ENCODE measurements at places on chromosomes 5 and 9. TPM values are rescaled to one million over a fixed set of nuclear protein-coding genes. Genes with fewer than 3 reads are reported as not detected.

GRCh38 chr9:131539223-131539923, 6.0 kb upstream of the PRRT1B start:
- DNase-seq = no peak

CETN3 gene
- total RNA-seq = 61.3 TPM

- DNase-seq = no peak
These were observed 292.7 kb downstream of the CWC27 start for GRCh38 chr5:65061250-65061973.

DNA sequence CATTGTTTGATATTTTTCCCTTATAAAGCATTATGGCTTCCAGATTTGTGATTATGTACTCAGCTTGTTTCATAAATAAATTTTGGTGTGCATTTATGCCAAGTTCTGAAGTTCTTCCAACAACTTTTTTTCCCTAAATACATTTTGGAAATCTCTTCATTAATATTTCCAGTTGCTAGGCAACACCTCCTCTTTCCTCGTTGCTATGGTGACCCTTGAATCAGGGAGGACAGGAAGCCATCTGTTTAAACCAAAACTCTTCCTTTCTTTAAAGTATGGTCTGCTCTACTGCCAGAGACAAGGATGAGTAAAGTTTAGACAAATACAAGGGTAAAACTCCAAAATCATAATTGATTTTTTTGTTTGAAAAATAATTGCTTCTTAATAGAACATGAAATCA, 779.3 kb downstream of the CDH9 start:
- DNase-seq = no peak

CDKN2B gene
- not detected for total RNA-seq

- no peak for DNase-seq
These were observed 141.7 kb downstream of the SYK start for GRCh38 chr9:90943341-90943740.

DNA sequence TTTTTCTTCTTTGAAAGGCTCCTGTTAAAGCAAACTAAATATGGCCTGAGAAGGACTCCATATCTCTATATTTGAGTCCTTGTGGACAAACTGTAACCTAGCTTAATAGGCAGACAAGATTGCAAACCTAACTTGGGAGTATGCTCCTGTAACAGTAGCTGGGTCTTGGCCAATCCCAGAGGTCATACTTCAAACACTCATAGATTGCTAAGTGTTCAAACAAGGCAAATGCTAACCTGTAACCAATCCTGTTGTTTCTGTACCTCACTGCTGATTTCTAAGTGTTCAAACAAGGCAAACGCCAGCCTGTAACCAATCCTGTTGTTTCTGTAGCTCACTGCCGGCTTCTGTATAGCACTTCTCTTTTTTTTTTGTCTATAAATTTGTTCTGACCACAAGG, 50.6 kb upstream of the CLK4 start:
- DNase-seq = no peak

DNA sequence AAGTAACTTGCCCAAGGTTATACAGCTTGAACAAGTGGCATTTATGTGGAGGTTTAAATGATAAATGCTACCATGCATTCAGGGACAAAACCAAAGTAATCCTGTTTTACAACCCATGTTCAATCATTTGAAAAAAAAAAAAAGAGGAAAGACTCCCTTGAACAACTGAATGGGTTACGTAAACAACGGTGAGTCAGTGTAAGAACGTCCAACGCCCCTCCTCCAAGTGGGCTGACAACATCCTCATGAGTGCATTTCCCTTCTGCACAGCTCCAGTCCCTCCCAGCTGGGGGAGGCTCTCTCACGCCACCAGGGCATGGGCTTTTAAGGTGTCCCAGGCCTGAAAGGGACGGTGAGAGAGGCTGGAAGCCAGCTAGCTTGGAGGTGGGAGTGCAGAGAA, 90.0 kb downstream of the PRRT1B start:
- peak; percentile 87 for DNase-seq

DNA sequence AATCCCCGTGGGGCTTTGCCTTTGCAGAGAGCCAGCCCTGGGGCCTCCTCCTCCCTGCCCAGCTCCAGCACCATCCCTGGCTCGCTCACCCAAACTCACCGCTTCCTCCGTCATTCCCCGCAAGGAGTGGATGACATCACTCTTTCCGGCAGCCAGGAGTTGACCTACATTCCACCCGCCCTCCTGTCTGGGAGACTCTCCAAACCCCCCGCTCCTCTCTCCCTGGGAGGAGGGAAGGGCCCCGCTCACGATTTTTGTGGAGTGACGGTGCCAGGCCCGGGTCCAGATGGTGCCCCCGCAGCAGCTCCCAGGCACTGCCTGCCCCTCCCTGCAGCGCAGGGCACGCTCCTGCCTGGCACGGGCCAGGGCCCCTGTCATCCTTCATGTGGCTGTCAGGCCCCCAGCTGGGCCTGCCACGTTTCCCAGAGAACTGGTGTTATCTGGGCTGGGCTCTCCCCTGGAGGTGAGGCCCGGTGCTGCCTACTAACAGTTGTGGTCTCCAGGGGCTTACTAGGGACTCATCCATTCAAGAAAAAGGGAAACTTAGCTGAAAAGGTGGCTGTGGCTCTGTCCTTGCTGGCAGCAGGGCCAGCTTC, 52.3 kb downstream of the NTNG2 start:
- peak; percentile 27 for DNase-seq

- no peak for DNase-seq
These were observed 449.1 kb downstream of the PSAT1 start for GRCh38 chr9:78746010-78746409.

SYK gene
- total RNA-seq = 0.02 TPM

DNA sequence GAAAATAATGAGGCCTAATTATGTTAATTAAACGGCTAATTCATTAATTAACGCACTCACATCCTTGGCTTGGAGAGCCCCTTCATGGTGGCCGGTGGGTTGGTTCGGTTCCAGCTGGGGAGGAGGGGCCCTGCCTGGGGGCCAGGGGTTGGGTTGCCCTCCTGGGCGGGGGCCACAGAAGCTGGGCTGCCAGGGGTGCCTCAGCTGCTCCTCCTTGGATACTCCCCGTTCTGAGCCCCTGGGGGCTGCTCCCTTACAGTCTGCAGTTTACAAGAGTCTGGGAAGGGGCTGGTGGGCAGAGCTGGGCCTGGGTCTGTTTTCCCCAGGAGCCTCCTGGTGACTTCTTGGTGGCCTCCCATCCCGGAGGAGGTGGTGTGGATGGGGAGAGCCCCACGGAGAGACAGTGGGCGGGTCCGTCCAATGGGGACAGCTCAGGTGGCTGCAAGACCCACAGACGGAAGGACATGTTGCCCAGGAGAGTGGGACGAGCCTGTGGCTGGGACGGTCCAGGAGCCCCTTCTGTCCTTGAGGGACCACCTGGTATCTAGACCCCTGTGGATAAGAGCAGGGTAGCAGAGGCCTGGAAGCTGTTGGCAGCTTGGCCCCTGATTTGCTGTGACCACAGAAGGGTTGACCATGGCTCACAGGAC, 277.5 kb downstream of the PBX3 start:
- no peak for DNase-seq

RANBP3L gene
- total RNA-seq = 0.17 TPM

- DNase-seq = no peak
These were observed 22.3 kb upstream of the UNC5A start for GRCh38 chr5:176788091-176788490.

DNA sequence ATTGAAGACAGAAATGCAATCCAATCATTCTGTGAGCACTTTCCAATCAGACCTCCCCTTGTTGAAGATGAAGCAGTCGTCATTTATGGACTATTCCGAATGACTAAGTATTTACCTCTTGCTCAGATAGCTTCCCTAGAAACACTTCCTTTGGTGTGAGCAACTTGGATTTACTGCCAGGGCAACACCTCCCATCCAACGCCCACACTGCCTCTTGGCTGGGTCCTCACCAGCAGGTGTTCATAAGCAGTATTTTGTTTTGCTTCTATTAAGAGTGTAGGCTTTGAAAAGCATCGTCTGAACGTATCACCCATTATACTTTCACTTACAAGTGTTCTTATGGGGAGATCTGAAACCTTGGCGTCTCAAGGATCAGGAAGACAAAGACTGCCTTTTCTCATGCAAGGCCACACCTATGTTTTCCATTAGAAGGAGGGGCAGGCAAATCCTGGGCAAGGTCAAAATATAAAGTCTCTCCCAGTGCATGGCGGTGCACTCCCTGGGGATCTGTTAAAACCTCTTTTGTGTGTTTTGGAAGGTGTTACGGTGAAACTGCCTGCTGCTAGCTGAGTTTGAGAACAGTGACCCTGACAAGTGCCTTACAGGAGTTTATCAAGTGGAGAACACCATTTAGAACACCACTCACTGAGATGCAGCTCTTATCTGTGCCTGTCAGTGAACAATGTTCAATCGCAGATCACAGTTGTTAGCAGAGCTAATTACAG, 10.6 kb upstream of the MARCHF3 start:
- DNase-seq = no peak

FOXD1 gene
- 15.6 TPM for total RNA-seq

ANKRD31 gene
- 0.14 TPM for total RNA-seq

Measured in NCI-H460 (cell line).